Fibroblast of the aortic adventitia (primary cell): ENCODE measurements at places on chromosomes 2 and 18. TPM values are rescaled to one million over a fixed set of nuclear protein-coding genes. Genes with fewer than 3 reads are reported as not detected.
A peak's percentile ranks its signal among the peaks of the same experiment; 100 is the strongest.

PLB1 gene
- total RNA-seq = 2.7 and 7.8 TPM in 2 replicates

EGR4 gene
- total RNA-seq = not detected in 2 replicates

AGXT gene
- total RNA-seq = not detected in 2 replicates

- peak; percentile 1 for DNase-seq
These were observed 219.2 kb downstream of the LRP1B start for GRCh38 chr2:141911485-141912066.

DNA sequence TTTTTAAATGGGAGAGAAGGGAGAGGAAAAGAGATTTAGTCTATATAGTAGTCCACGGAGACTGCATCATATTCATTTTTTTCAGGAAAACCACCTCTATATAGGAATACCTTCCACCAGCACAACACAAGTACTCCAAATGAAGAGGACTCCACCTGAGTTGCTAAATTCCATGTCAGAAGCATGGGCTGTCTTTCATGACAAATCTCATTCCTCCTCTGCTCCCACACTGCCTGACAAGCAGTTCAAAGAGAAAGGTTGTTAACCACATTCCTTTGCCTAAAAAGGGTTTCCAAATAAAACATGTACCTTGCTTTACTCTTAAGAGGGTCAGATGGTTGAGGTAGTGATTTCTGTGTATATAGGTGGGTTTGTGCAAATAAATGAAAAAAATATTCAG is 122.0 kb downstream of the TMEFF2 start:
- DNase-seq = no peak

GRCh38 chr18:57970356-57971095 is 73.5 kb upstream of the NEDD4L start:
- DNase-seq = no peak

- peak; percentile 25 for DNase-seq
These were observed 11.2 kb upstream of the EFR3B start for GRCh38 chr2:25030702-25031101.

SEPTIN10 gene
- 137 and 145 TPM in 2 replicates for total RNA-seq

GPR45 gene
- total RNA-seq = not detected in 2 replicates

ARHGAP25 gene
- 0.36 and 2.2 TPM in 2 replicates for total RNA-seq

GRCh38 chr2:23616630-23617029 is 231.7 kb downstream of the KLHL29 start:
- no peak for DNase-seq

- DNase-seq = no peak
These were observed 230.0 kb downstream of the CLIP4 start for GRCh38 chr2:29345236-29345635.

DNA sequence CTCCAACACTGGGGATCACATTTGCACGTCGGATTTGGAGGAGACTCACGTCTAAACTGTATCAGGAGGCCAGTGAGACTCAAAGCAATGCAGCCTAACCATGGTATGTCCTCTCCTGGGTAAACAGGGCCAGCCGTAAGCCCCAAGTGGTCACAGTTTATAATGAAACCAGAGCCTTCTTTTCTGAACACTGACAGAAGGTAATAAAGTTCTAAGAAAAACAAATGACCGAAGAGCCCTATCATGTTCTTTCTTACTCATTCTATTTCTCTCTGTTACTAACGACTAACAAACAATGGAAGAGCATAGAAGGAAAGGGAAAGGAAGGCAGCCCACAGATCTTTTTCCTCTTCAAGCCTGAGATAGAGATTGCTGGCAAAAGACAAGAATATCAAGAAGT is 796.8 kb upstream of the SOX11 start:
- no peak for DNase-seq

- DNase-seq = no peak
These were observed 474.9 kb downstream of the EIPR1 start for GRCh38 chr2:2902547-2903281.

LYG2 gene
- total RNA-seq = not detected in 2 replicates

DNA sequence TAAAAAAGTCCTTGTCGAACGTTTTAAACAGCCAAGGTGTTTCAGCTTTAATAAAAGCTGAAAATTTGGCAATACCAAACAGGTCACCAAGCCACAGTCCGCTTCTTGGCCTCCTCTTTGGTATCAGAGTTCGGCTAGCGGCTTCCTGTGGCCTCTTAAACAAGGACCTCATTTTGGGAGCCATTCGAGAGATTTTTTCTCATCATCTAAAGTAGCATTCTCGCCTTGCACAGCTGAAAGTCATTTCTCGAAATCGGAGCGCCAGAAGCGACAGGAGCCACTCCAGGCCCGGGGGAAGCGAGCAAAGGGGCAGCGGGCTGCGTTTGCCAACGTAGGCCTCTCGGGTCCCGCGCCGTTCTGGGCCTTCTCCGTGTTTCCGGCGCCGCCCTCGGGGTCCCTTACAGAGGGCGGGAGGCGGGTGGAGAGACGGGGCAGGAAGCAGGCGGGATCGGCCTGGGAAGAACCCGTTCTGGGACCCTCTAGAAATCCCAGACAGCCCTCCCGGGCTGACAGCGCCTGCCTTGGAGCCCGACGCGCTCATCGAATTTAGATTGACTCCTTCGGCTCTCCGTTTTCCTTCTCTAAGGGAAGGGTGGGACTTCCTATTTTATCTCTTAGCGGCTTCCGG is 522 bp upstream of the ZNF407 start:
- no peak for DNase-seq

GRCh38 chr18:39425172-39425850 is 1859.7 kb upstream of the CELF4 start:
- DNase-seq = no peak

KLHL30 gene
- 0.09 and 0.33 TPM in 2 replicates for total RNA-seq

DCC gene
- under 0.01 and 0.09 TPM in 2 replicates for total RNA-seq

DNAH6 gene
- total RNA-seq = under 0.01 and 0.49 TPM in 2 replicates

ESPNL gene
- total RNA-seq = 1.4 and 2.4 TPM in 2 replicates

RNF25 gene
- total RNA-seq = 6.5 and 26.2 TPM in 2 replicates

GRCh38 chr2:138521821-138522220 is 20.3 kb downstream of the SPOPL start:
- DNase-seq = no peak

DNA sequence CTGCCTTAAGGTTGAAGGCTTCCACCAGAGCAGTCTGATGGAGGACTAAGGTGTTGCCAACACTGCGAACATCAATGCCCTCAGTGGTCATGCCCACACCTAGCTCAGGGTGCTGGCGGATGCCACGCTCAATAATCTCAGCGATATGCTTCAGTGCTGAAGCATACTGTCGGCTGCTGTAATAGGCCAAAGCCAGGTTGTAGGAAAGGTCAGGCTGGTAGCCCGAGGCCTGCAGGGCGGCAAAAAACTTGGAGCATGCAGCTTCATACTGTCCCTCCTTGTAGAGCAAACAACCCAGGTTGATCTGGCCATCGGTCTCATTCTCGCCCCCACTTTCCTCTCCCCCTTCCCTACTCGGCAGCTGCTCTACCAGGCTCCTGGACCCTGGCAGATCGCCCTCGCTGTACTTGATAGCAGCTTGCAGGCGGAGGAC is 159.4 kb downstream of the AGPS start:
- DNase-seq = peak; percentile 23

GRCh38 chr2:112491946-112492345 is 10.0 kb downstream of the TTL start:
- no peak for DNase-seq

GRCh38 chr2:190809876-190810525 is 70.6 kb upstream of the GLS start:
- DNase-seq = no peak

GRCh38 chr2:20072436-20073158 is 21.2 kb upstream of the LAPTM4A start:
- DNase-seq = peak; percentile 50

- no peak for DNase-seq
These were observed 188.7 kb upstream of the SALL3 start for GRCh38 chr18:78790960-78791359.
